Muscle of back (tissue), 13 donors: ENCODE measurements at places on chromosomes 3 and 15. TPM values are rescaled to one million over a fixed set of nuclear protein-coding genes. Genes with fewer than 3 reads are reported as not detected.
A peak's percentile ranks its signal among the peaks of the same experiment; 100 is the strongest.

- no peak for DNase-seq
Measured at GRCh38 chr3:171729452-171730334, 80.6 kb downstream of the PLD1 start.

GOLGA6C gene
- not detected for polyA plus RNA-seq

DNA sequence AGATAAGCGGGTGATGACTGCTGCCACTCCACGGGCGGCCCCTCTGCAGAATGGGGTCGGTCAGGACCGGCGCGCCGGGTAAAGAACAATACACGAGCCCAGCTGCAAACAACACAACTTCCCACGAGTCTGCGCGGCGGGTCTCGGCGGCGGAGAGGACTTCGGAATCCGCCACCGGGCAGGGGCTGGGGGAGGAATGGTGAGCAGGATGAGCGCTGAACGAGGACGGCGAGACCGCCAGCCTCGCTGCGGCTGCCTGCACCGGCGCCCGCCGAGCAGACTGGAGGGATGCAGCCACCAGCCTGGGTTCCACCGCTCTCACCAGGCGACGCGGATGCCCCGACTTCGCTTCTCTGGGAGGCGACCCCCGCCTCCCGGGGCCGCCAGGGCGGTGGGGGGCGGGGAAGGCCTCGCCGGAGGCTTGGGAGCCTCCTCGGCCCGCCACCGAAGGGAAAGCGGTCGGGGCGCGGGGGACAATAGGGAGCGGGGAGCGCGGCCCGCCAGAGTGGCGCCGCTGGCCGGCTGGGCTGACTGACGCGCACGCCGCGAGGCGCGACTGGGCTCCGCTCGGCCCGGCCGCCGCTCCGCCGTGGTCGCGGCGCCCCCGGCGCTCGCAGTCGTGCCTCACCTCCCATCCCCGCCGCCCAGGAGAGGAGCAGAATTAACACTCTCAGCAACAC lies 515 bp downstream of the ADAM10 start:
- DNase-seq: peak; percentile 89

- no peak for DNase-seq
Measured at GRCh38 chr3:172262991-172263608, 185.2 kb downstream of the GHSR start.

- no peak for DNase-seq
Measured at GRCh38 chr3:178982137-178982536, 89.5 kb downstream of the ZMAT3 start.

- no peak for DNase-seq
Measured at GRCh38 chr15:98854496-98854895, 153.1 kb downstream of the PGPEP1L start.

DNA sequence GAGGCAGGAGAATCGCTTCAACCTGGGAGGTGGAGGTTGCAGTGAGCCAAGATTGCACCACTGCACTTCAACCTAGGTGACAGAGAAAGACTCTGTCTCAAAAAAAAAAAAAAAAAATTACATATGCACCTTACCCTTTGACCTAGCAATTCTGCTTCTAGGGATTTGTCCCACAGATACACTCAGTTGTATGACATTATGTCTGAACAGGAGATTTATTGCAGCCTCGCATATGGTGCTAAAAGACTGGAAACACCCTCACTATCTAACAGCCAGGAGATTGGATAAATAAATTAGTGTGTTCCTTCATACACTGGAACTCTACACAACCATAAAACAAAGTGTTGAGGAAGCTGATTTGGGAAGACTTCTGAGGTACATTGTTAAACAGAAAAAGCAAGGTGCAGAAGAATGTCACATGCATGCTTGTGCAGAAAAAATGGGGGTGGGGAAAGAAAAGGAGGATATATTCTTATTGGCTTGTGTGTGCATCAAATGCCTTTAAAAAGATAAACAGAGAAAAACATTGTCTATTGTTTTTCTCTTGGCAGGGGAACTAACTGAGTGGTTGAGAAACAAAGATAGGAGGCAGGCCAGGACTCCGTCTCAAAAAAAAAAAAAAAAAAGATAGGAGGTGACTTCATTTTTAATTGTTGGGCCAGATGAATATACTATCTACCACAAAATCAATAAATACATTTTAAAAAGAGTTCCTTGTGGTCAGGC lies 30.9 kb downstream of the PPCDC start:
- DNase-seq: no peak

DNA sequence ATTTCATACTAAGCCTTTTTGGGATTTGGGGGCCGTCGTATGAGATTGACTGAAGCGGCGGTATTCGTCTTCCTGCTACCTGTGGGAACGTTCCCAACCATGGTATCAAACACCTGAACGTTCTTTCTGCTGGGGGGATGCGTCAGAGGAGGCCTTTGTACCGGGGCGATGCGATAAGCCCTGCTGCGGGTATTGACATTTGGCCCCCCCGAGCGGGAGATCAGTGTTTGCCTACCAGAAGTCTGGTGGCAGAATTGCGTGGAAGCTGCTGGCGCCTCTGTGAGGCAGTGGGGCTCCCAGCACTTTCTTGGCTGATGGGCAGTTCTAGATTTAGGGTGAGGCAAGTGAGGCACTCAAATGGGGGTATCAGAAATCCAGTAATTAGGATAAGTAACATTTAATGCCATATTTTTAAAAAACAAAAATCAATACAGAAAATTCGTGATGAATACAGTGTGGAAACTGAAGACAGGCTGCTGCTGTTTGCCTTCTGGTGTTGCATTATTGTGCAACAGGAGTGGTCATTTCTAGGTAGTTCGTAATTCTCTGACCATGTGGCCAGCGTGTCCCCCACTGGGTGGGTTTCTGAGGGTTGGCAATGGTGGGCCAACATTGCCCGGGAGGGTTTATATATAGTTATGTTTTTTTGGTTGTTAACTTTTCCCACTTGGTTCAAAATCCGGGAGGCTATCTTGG lies 12.7 kb downstream of the TRPM1 start:
- DNase-seq: no peak

POC1A gene
- 4.6 TPM for polyA plus RNA-seq

DNA sequence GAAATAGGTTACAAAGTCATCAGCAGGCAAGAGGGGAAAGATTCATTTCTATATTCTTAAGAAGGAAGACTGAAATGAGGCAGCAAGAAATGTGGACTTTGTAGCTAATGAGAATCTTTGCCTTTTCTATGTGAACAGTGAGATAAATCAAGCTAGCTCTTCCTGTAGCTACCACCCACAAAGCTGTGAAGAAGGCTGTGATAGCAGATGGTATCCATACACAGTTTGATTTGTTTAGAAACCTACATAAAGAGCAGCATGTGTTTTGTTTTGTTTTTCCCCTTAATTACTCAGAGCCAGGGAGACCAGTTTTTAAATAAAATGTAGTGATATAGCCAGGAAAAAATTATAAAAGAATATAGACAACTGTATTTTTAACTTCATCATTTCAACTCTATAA lies 45.5 kb downstream of the TEX9 start:
- no peak for DNase-seq

SRGAP3 gene
- 23.3 TPM for polyA plus RNA-seq

GRCh38 chr3:33174095-33174494 lies 44.5 kb downstream of the SUSD5 start:
- no peak for DNase-seq

DNA sequence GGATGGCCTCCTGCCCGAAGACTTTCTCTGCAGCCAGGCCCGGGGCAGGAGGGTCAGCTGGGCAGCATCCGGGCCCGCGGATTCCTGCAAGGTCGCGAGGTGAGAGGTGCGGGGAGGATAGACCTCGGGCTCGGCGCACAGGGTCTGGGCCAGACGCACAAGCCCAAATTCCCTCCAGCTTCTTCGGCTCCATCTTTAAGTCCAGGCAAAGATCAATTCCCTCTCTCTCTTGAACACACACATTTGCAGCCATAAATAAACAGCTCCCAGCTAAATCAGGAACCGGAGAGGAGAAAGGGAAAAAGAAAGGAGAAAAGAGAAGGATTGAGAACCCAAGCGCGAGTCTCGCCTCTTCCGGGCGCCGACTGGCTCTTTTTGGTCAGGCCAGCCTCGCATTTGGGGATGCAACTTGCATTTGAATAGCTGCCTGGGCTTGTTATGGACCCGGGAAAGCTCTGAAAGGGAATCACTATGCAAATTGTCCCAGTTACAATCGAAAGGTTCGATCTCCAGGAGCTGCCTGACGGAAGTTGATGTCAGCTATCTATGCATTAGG lies 14.5 kb upstream of the ONECUT1 start:
- DNase-seq: no peak

DAZL gene
- polyA plus RNA-seq: not detected

- DNase-seq: no peak
Measured at GRCh38 chr15:67164811-67165253, 89.6 kb downstream of the AAGAB start.

RTP1 gene
- polyA plus RNA-seq: 0.11 TPM

GRCh38 chr15:93159930-93160329 lies 70.9 kb upstream of the RGMA start:
- DNase-seq: no peak

DNA sequence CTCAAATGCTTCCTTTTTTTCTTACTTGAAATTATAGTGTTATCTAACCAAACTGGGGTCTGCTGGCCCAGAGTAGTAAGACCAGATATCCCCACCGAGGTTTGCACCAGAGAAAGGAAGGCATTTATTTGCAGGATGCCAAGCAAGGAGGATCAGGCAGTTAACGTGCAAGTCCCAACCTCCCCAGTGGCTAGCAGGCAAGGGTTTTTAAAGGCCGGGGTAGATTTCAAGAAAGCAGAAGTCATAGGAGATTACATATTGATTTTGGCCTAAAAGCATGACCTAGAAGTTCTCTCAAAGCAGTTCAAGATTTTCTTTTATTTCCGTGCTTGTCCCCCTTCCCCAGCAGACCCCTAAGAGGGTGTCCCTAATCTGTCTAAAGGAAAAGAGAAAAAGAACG lies 32.8 kb upstream of the STRIT1 start:
- no peak for DNase-seq

KLHL6 gene
- polyA plus RNA-seq: 2.6 TPM

CNTN3 gene
- polyA plus RNA-seq: 5.1 TPM

MKRN3 gene
- polyA plus RNA-seq: 0.65 TPM

GRCh38 chr3:28265641-28266040 lies 24.2 kb downstream of the CMC1 start:
- no peak for DNase-seq

DNA sequence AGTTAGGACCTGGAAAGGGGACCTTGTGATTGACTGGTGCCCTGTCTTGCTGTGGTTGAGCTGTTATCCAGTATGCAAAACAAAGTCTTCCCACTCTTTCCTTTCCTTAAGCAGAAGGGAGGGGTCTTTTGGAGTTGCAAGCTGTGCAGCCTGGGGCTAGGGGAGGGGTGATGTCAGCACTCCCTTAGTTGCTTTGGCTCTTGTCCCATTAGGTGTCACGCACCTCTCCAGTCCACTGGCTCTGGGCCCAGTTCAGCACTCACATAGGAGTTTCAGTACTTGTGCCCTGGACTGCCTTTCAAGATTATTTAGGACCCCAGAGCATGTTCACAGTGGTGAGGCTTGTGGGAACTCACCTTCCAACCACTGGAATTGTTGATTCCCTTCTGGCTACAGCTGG lies 238.5 kb downstream of the DOCK3 start:
- DNase-seq: no peak

C3orf38 gene
- 20.4 TPM for polyA plus RNA-seq

TP63 gene
- 10.3 TPM for polyA plus RNA-seq

GRCh38 chr15:77243716-77244401 lies 172.9 kb upstream of the TSPAN3 start:
- no peak for DNase-seq

DNA sequence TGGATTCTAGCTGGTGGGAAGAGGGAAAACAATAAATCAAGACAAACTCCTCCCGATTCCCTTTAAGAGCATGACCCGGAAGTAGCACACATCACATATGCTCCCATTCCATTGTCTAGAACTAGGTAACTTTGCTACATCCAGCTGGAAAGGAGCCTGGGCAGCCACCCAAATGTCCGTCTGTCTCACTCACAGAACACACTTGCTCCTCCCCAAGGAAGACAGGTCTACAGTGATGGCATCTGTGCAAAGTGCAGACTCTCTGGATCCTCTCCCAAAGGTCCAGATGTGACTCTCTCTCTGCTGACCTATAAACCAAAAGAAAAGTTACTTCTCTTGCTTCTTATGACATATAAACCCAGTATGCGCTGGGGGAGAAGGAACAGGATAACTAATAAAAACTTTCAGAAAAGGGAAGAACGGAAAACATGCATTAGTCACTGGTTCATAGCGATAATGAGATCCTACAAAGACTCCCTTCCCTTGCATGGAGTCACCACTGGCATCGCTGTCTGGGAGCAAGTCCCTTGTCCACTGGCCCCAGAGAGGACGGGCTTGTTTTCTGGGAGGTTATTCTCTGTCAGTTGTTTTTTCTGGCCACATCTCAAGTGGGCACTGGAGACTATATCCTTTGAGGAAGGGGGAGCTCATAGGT lies 29.8 kb upstream of the EPHB3 start:
- DNase-seq: no peak

- no peak for DNase-seq
Measured at GRCh38 chr3:58572013-58572633, 5.1 kb downstream of the FAM107A start.

- DNase-seq: no peak
Measured at GRCh38 chr15:87816016-87816415, 440.5 kb downstream of the NTRK3 start.

NUP210 gene
- polyA plus RNA-seq: 8.2 TPM

DNA sequence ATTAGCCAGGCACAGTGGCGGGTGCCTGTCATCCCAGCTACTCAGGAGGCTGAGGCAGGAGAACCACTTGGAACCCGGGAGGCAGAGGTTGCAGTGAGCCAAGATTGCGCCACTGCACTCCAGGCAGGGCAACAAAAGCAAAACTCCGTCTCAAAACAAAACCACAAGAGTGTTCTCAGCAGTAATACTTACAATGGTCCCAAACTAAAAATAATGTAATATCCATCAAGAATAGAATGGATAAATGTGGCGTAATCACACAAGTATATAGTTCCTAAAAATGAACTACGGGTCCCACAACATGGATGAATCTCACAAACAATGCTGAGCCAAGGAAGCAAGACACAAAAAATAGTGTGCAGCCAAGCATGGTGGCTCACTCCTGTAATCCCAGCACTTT lies 39.2 kb downstream of the STAG1 start:
- no peak for DNase-seq

PTPN23 gene
- 21.7 TPM for polyA plus RNA-seq

CAMKV gene
- 0.36 TPM for polyA plus RNA-seq

DNA sequence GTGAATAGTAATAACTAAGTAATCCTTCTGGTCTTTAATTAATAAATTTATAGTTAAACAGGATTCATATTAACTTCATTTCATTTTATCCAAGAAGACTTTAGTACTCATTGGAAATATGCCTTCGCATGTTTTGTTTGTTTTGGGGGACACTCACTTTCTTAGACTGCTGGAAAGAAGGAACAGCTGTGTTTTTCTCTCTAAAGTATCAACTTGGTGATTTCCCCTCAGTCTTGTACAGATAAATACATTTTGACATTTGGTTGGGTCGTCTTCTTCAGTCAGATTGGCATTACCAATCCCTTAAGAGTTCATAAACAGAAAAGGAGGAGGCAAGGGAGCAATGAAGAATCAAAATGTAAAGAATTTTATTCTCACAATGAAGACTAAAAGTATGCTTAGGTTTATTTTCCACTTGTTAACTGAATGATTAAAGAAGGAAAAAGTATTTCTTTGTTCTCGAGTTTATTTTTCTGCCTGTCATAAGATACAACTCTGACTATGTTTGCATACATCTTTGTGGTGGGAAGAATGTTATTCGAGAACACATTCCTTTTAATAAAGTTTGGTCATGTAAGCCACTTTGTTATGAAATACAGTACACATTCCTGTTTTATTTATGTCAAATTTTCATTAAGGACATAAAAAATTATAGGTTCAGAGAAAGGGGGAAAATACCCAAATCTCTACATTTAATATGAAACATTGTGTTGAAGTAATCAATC lies 140.2 kb downstream of the GMNC start:
- DNase-seq: no peak

TEX55 gene
- polyA plus RNA-seq: not detected

CLDN18 gene
- 0.85 TPM for polyA plus RNA-seq

- no peak for DNase-seq
Measured at GRCh38 chr15:100925480-100925879, 6.3 kb downstream of the LRRK1 start.
